ENCODE measurements at places on chromosomes 5 and 9. TPM values are rescaled to one million over a fixed set of nuclear protein-coding genes. Genes with fewer than 3 reads are reported as not detected.

DNA sequence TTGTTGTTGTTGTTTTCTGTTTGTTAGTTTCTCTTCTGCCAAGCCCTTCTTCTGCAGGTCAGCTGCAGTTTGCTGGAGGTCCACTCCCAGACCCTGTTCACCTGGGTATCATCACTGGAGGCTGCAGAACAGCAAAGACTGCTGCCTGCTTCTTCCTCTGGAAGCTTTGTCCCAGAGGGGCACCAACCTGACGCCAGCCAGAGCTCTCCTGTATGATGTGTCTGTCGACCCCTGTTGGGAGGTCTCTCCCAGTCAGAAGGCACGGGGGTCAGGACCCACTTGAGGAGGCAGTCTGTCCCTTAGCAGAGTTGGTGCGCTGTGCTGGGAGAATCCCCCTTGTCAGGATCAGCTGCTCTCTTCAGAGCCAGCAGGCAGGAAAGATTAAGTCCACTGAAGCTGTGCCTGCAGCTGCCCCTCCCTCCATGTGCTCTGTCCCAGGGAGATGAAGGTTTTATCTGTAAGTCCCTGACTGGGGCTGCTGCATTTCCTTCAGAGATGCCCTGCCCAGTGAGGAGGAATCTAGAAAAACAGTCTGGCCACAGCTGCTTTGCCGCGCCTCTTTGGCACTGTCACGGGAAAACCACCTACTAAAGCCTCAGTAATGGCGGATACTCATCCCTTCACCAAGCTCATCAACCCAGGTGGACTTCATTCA lies 299.2 kb downstream of the EDIL3 start:
- no peak for DNase-seq
- no peak overlapping the region for H3K4me3 ChIP-seq
- H3K4me1 ChIP-seq, result no peaks in the 10 kb centered on the region
- no peaks in the 10 kb centered on the region for H3K36me3 ChIP-seq

Gene N4BP3
- total RNA-seq, result 1.7 TPM

Gene SPATA31E1
- total RNA-seq, result not detected

GRCh38 chr9:93258818-93259489 lies 75.0 kb downstream of the WNK2 start:
- H3K4me3 ChIP-seq, result no peak overlapping the region
- H3K27me3 ChIP-seq, result no peaks in the 10 kb centered on the region
- DNase-seq, result no peak
- H3K4me1 ChIP-seq, result no peaks in the 10 kb centered on the region
